ENCODE measurements at places on chromosomes 7 and 10.

- no peak for ATAC-seq
Measured at GRCh38 chr10:127462643-127463295, 86.3 kb upstream of the NPS start.

- ATAC-seq = peak; percentile 92
Measured at GRCh38 chr7:50610521-50611277, 45.5 kb upstream of the DDC start.

GRCh38 chr10:58350023-58350422 lies 15.2 kb downstream of the UBE2D1 start:
- ATAC-seq = no peak

- peak; percentile 95 for ATAC-seq
Measured at GRCh38 chr7:117041007-117041406, 87.7 kb downstream of the ST7 start.

- ATAC-seq = no peak
Measured at GRCh38 chr7:81462672-81463071, 307.2 kb downstream of the HGF start.

All from activated T-helper 17 cell treated with anti-CD3 and anti-CD28 coated beads, Interleukin-2, amount 50 U/mL, for 72 hours (primary cell).